ENCODE measurements at places on chromosomes 7 and 10.

DNA sequence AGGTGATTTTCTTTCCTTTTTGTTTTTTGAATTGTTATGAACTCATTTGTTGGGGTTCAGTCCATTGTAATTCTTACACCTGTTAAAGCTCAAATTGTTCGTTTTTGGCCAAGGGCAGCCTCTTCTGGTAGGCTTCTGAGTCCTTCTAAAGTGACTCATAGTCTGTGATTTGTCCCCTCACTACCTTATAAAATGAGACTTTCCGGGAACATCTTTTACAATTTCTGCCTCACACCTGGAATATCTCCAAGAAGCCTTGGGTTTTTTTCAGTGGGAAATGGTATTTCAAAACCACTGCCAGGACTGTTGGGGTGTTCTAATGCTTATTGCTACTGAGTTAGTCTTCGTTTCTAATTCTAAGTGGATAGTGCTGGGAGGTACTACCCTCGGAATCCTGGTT, 56.7 kb downstream of the BMPR1A start:
- peaks cover 30% of the 10 kb centered on the region for H3K4me1 ChIP-seq
- H3K4me3 ChIP-seq = no peak overlapping the region
- DNase-seq = no peak
- H3K27ac ChIP-seq = no peak overlapping the region

DNA sequence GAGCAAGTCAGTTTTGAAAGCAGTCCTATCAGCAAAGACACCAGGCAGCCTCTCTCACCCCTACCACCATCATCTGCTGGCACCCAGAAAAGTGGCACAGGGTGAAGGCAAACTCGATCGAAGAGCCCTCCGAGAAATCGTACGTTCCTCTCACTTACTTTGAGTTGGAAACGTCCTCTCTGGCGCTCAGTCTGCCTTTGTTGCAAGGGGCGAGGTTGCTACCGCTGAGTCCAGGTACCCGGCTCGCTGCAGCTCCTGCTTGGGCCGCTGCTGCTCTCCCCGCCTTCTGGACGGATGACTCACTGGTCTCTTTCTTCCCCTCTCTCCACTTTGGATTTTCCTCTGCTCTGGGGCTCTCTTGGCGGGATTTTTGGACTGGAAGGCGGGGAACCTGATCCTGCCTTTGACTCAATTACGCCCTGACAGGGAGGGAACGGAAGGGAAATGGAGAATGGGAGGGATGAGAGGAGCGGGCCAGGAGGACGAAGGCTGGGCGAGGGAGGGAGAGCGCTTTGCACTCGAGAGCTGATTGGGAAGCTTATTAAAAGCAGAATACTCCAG, at the start of gene PTN:
TSS of gene PTN (minus strand) at position 453 of the 561 bp plus-strand sequence. CDS start 88,760 bp downstream, outside the sequence.
- no peaks in the 10 kb centered on the region for H3K4me1 ChIP-seq
- H3K27ac ChIP-seq = no peak within 1 kb of the TSS
- no peaks in the 10 kb centered on the region for H3K36me3 ChIP-seq

DNA sequence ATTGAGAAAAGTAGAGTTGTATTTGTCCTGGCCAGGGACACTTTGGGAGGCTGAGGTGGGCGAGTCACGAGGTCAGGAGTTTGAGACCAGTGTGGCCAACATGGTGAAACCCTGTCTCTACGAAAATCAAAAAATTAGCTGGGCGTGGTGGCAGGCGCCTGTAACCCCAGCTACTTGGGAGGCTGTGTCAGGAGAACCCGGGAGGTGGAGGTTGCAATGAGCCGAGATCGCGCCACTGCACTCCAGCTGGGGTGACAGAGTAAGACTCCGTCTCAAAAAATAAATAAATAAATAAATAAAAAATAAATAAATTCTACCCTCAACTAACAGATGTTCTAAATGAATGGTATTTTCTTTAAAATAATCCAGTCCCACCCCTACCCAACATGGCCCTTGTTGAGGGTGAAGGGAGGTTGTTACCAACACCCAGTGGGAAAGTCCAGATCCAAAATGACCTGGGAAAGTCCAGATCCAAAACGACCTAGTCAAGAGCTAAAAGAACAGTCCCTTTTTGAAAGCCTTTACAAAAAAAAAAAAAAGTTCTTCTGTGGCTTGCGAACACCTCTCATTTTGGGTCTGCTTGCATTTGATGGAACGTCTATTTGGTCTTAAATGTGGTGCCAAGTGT, 16.0 kb downstream of the MXI1 start:
- H3K36me3 ChIP-seq = peaks cover 2% of the 10 kb centered on the region
- peaks cover 36% of the 10 kb centered on the region for H3K4me1 ChIP-seq
- DNase-seq = no peak
- H3K4me3 ChIP-seq = no peak overlapping the region
- no peak overlapping the region for H3K27ac ChIP-seq
- H3K27me3 ChIP-seq = no peaks in the 10 kb centered on the region

DNA sequence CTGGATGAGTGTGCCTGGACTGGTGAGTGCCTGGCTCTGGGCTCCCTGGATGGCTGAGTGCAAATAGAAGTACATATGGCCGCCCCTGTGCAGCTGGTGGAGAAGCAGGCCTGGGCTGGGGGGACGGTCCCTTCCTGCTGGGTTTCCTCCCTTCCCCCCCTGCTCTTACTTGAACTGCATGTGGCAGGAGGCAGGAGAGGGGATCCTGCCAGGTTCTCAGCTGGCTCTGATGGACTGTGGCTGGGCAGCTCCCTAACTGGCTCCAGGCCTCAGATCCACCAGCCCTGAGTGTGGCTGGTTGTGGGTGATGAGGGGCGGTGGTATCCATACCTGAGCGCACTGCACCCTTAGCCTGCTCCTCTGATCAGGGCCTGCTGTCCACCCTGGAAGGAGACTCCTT, 26.9 kb downstream of the ADCY1 start:
- no peaks in the 10 kb centered on the region for H3K27me3 ChIP-seq
- DNase-seq = no peak
- H3K36me3 ChIP-seq = no peaks in the 10 kb centered on the region
- no peak overlapping the region for H3K4me3 ChIP-seq

DNA sequence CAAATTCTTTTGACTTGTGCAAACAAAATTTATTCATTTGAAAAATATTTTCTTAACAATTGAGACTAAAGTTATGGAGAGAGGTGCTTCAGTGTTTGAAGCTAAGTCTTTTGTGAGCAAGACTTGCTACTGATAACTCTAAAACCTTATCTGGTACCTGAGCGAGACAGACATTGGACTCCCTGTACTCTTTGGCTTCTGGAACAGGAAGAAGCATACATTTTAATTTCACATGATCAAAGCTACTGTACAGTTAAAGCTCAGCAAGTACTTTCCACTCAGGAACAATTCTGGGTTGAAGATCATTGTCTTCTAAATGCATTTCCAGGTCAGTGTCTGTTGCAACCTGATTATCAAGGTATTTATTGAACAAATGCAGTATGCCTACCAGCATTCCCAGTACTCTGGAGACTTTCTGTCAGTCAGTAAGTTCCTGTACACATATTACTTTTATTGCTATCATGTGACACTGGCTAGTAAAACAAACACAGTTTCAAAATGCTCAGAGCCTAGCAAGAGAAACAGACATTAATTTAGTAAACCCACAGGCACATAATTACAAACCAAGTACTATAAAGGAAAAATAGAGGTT, 42.4 kb downstream of the CABCOCO1 start:
- H3K27ac ChIP-seq = no peak overlapping the region
- DNase-seq = no peak
- H3K4me1 ChIP-seq = no peaks in the 10 kb centered on the region
- no peaks in the 10 kb centered on the region for H3K36me3 ChIP-seq

All from thyroid gland (tissue), 4 donors.